ENCODE measurements at places on chromosomes 16 and 17.

DNA sequence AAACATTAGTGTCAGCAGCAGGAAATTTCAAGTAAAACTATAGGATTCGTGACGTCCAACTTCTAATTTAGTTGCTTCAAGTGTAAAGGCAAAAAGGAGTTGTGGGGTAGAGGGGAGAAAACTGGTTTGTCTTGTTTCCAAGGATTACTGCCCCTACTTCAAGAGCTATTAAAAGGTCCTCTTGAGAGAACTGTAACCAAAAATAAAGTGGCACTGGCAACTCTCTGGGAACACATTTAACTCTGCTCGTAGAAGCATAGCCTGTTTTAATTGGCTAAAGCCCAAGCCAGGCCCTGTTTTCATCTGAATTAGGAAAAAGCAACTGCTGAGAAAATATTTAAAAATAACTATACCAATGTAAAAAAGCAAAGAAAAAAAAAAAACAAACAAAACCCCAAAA, 51.8 kb upstream of the AKAP1 start:
- DNase-seq, result no peak

DNA sequence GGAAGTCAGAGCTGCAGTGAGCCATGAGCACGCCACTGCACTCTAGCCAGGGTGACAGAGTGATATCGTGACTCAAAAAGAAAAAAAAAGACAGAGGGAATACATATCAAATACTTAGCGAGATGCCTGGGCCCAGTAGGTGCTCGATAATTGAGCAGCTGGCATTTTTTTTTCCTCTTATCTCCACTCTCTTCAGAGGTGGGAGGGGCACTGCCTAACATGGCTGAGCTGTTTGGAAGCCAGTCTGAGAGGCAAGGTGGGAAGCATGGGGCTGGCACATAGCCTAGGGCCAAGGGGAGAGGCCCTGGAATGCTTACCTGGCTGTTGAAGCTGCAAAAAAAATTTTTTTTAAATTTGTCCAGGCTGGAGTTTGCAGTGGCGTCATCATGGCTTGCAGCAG, 38.4 kb downstream of the HIC1 start:
- no peak for DNase-seq

GRCh38 chr17:80415626-80416137, 715 bp downstream of the ENDOV start:
- DNase-seq, result no peak

GRCh38 chr17:19492141-19492540, 41.5 kb upstream of the SLC47A1 start:
- no peak for DNase-seq

GRCh38 chr17:16493531-16494046, 1.6 kb upstream of the LRRC75A start:
- DNase-seq, result no peak

DNA sequence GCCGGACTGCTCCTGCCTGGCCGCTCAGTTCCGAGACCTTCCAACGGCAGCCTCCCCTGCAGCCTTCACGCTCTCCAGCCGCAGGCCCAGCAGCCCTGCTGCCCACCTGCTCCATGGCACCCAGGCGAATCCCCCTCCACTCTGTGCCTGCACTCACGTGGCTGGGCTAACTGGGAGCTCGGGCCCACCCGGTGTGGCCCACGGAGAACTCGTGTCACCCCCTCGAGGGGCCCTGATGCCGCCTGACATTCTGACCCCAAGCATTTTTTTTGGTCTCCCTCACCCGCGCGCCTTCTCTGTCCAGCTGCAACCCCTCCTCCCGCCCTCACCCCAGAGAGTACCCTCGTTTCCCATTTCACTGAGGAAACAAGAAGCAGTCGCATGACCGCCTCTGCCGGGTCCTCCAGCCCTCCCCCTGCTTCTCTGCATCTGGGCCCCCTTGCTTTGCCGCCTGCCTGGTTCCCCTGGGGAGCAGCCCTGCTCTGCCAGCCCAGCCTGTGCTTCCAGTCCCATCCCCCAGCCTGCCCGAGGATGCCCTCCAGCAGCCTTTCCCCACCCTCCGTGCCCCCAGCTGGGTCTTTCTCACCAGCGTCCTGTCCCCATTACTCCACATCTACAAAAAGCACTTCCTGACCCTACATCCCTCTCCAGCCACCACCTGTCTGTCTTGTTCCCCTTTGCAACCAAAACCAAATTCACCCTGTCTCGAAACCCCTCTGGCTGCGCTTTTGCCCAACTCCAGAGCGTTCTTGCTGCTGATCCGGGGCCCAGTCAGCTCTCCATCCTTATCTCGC, 146.4 kb upstream of the CHMP6 start:
- DNase-seq, result no peak

GRCh38 chr17:48100591-48101011, 677 bp downstream of the CBX1 start:
- no peak for DNase-seq

GRCh38 chr17:66655861-66656260, 179.1 kb upstream of the CACNG5 start:
- DNase-seq, result no peak

DNA sequence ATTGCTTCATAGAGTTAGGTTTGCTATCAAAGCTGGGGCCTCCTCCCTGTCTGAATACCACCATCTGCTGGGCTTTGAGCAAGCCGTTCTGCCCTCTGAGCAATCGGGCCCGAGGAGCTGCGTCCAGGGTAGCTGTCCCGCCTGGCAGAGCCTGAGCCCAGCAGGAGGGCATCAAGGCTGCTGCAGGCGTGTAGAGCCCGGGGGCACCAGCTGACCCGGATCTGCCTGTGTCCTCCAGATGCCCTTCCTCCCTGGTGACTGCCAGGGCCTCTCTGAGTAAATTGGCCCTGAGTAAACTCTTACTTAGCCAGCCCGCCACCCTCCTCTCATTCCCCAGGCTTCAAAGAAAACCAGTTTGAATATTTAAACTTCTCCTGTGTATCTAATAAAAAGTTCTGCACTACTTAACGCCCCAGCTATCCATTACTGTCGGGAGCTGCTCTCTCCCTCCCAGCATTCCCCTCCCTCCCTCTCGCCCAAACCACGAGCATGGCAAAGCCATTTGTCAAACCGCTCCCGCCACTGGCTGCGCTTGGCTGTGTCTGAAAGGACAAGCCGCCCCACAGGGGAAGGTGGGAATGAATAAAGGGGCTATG, 16.4 kb downstream of the CDK5RAP3 start:
- no peak for DNase-seq

DNA sequence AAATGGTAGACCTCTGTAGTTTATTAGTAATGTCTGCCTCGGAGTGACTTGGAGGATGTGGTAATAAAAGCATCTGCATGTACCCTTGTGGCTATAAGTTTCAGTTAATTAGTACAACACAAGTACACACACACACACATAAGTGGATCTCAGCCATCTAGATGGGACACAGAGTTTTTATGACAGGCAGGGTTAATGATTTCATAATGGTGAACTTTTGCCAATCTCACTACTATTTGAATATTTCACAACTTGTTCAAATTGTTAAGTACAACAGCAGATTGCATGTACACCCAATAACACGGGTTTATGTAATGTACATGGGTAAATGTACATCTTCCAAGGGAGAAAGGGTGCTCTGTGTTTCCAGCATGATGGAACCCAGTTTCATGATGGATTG, 511.3 kb upstream of the HSBP1 start:
- no peak for DNase-seq

GRCh38 chr17:71735893-71736292, 384.9 kb upstream of the SOX9 start:
- no peak for DNase-seq

GRCh38 chr16:66651965-66652364, 44.6 kb downstream of the CMTM4 start:
- DNase-seq, result no peak

DNA sequence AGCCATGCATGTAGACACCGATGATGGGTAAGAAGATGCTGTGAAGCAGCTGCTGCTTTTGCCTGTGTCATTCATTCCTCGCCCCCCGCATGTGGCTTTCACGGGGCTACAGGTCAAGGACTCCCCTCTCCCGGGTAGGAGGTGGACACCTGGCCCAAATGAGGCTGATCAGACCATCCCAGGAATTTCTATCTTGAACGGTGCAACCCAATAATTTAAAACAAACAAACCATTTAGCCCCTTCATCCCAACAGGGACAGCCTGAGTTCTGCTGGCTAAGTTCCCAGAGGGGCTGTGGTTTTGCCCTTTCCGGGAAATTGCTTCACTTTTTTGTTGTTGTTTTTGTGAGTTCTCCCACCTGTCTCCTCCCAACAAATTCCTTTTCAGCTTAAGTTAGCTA, 137.7 kb upstream of the CDH5 start:
- no peak for DNase-seq

DNA sequence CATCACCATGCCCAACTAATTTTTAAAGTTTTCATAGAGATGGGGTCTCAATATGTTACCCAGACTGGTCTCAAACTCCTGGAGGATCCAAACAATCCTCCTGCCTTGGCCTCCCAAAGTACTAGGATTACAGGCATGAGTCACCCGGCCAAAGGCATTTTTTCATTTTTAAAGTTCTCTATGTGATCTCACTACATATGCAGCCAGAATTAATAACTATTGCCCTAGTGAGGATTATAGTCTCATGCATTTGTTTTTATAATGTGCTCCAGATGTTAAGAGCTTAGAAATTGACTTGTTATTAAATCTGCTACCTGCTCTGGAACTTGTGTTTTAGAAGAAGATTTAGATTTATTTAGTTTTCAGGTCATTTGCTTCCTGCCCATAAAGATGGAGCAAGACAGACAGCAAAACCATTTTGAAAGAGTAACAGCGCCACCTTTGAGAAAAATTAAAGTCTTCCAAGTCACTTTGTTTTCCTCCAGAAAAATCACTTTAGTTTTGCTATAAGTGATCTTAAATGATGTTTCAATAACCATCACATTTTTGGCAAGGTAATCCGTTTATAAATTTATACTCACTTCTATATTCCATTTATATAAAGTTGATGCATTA, 79.5 kb downstream of the CA4 start:
- no peak for DNase-seq

GRCh38 chr17:64156670-64157069, 26.7 kb upstream of the ERN1 start:
- no peak for DNase-seq

GRCh38 chr16:30902029-30902972, 5.9 kb downstream of the CTF1 start:
- DNase-seq, result no peak

GRCh38 chr17:19271780-19272357, 34.7 kb downstream of the EPN2 start:
- no peak for DNase-seq

- no peak for DNase-seq
Measured at GRCh38 chr16:35562471-35562870, 2103.1 kb downstream of the TP53TG3F start.

GRCh38 chr16:9657641-9658040, 524.6 kb downstream of the GRIN2A start:
- no peak for DNase-seq

All from stimulated activated CD4-positive, alpha-beta T cell treated with anti-CD3 and anti-CD28 coated beads, Interleukin-1b, Interleukin-23, amount 100 ng/mL, for 1 hour (primary cell).